ENCODE measurements at places on chromosomes 4 and X.

DNA sequence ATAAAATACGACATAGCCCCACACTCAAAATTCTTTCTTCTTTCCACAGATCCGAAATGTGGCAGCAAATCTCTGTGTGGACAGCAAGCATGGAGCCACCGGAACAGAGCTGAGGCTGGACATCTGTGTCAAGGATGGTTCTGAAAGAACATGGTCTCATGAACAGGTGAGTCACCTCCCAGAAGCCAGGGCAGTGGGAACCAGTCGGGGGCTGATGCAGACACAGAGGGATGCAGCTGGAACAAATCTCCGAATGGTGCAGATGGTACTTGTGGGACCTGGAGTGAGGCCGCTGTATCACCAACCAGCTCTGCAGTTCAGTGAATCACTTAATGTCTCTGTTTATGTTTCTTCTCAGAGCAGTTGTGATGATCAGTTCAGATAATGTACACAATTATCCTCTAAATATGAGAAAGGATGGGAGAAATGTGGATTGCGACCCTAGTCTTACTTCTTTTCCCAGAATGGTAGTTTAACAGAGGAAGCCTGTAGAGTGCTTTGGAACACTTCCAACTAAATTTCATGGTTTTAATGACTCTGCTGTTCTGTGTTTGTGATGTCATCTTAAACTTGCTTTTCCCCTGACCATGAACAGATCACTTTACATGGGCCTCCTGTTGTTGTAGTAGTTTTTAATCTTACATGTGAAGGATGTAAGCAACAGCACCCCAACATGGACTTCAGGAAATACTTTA is 159.3 kb upstream of the GALNT7 start:
- DNase-seq, result no peak

GRCh38 chr4:2408401-2408958 is 10.0 kb downstream of the ZFYVE28 start:
- no peak for DNase-seq

DNA sequence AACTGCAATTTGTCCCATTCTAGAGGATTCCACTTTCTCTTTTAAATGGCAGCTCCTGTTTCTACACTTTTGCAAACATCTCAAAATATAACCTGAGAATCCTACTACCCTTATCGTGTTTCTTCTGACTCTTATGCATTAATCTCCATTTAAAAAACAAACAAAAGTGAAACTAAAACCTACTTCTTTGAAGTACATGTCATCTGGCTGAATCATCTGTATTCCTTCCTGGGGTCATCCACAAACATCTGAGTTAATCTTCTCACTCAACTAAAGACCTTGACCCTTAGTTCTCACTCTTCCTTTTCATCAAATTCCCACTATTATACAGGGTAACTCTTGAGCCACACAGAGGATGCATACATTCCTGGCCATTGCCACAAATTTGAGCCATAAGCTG is 584.8 kb downstream of the PPARGC1A start:
- DNase-seq, result no peak

DNA sequence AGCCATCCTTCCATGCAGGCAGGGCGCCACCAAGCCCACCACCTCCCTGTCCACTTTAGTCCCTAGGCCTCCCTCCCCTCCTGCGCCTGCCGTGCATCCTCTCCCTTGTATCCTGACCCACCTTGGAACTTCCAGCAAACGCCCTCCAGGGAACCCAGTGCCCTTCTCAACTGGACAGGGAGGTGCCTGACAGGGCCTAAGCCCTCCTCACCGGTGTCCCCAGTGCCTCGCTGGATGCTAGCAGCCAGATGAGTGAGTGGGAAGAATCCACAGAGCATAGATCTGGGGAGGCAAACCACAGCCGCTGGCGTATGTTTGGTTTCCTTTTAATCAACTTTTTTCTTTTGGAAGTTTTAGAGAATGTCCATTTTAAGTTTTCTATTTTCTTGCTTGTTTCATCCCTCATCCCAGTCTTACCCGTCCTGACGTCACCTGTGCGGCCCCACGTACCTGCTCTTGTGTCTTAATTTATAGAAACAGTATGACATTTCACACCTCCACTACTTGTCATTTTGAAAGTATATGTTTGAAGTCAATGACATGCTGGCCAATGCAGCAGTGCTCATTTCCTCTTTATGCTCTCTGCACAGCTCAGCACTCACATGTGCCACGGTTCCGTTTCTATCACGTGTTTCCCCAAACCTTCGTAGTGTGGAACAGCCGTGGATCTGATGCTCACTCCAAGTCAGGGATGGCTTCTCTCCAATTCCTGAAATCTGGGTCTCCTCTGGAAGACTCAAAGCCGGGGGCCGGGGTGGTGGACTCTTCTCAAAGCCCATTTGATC is 3.4 kb upstream of the HMX1 start:
- no peak for DNase-seq

DNA sequence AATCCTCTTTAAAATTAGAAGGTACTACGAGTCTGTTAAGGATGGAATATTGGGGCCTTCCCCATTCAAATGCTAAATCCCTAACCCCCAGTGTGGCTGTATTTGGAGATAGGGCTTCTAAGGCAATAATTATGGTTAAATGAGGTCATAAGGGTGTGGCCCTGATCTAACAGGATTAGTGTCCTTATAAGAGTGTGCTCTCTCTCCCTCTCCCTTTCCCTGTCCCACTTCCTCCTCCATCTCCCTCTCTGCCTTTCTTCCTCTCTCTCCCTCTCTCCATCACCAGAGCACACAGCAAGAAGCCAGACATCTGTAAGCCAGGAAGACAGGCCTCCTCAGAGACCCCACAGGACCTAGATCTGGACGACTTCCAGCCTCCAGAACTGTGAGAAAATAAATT is 116.9 kb downstream of the COL25A1 start:
- DNase-seq, result no peak

DNA sequence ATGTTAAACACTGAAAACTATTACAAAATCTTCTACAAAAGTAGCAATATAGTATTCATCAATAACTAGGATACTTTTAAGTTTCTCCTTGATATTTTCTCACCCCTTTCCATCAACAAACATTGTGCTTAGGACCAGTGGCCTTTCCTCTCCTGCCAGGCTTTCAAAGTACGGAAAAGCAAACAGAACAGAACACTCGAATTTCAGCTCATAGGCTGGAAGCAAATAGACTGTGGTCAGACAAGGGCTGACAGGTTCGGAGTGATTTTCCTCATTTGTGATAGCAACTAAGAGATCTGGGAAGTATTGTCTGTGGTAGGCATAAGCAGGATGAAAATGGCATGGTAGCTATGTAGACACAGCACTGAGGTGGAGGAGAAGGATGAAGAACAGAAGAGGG is 68.6 kb upstream of the SORBS2 start:
- DNase-seq, result no peak

DNA sequence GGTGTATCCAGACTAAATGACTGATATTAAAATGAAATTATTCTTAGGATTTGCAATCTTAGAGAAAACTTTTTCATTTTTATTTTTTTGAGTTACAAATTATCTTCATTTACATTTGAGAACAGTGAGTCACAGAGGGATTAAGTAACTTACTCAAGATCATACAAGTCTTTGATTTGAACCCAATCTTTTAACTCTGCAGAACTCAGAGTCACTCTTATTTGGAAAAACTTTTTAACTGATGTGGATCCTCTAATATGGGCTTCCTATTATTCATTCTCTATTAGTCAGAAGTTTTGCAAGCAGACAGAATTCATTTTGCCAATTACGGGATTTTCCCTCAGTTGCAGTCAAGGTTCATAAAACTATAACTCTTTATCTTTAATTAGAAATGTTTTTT is 20.1 kb downstream of the HPRT1 start:
- no peak for DNase-seq

- DNase-seq, result no peak
These were observed 201.9 kb upstream of the AGTR2 start for GRCh38 chrX:115968436-115969252.

DNA sequence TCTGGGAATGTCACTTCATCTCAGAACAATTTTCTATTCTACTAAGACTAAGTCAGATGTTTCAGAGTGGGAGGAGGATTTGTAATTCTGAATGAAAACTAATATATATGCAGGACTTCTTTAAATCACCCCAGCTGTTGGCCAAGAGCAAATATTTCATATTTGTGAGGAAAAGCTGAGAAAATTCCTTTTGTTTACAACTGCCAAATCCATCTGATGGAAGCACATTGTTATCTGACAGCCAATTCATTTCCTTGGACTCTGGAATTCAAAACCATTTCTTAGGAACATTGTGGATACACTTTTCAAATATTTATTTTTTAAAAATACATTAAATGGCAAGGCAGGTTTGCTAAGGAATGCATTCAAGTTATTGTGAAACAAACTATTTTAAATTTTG is 8.0 kb downstream of the SLIT2 start:
- no peak for DNase-seq

- no peak for DNase-seq
These were observed 67.1 kb downstream of the PGRMC2 start for GRCh38 chr4:128220286-128221235.

DNA sequence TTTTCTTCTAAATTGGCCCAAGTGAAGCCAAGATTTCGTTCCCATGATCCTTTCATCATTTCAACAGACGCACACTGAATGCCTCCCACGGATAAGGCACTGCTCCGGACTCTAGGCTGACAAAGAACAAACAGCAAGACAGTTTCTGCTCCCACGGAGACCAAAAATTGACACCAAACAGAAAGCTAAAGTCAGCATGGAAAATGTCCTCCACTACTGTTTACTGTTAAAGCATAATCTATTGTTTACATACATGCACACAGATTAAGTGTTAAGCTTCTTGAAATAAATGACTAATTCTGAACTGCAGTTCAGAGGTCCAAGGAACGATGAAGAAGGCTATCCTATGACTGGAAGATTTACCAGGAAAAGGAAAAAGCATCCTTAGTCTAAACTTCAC is 199.6 kb downstream of the AASDH start:
- DNase-seq, result no peak

- DNase-seq, result no peak
These were observed 73.8 kb downstream of the MTMR1 start for GRCh38 chrX:150767045-150767395.

GRCh38 chr4:47550899-47551548 is 65.9 kb downstream of the ATP10D start:
- DNase-seq, result no peak

DNA sequence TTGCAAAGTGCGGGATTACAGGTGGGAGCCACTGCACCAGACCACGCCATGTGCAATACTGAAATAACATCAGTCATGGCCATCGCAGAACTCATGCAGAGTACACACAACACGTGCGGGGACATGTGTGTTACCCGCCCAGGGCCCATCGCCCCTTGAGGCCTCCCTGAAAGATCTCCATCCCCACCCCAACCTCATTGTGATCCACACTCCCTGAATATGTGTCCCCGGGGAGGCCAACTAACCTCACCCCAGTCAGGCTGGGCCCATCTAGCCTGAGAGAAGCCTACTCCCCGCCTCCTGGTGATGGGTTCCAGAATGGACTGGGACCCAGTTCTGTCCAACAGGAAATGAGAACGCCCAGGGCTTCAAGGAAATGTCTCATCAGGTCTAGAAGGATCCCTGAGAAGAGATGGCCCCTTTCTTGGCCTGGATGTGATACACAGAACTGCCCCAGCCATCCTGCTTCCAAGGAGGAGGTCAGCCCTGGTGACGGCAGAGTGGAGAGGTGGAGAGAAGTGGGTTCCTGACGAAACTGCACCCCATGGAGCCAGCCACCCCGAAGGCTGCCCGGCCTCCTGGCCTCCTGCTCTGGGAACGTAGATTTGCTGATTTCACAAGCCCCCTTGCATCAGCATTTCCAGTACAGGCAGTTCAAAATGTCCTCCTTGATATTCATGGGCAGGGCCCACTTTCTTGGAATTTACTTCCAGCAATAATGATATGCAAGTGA is 22.5 kb upstream of the CLDN24 start:
- DNase-seq, result no peak

GRCh38 chrX:10549280-10549679 is 71.1 kb downstream of the MID1 start:
- DNase-seq, result no peak

GRCh38 chrX:74422576-74423288 is 1.4 kb downstream of the SLC16A2 start:
- no peak for DNase-seq

GRCh38 chr4:146260521-146260920 is 46.2 kb downstream of the REELD1 start:
- DNase-seq, result no peak

DNA sequence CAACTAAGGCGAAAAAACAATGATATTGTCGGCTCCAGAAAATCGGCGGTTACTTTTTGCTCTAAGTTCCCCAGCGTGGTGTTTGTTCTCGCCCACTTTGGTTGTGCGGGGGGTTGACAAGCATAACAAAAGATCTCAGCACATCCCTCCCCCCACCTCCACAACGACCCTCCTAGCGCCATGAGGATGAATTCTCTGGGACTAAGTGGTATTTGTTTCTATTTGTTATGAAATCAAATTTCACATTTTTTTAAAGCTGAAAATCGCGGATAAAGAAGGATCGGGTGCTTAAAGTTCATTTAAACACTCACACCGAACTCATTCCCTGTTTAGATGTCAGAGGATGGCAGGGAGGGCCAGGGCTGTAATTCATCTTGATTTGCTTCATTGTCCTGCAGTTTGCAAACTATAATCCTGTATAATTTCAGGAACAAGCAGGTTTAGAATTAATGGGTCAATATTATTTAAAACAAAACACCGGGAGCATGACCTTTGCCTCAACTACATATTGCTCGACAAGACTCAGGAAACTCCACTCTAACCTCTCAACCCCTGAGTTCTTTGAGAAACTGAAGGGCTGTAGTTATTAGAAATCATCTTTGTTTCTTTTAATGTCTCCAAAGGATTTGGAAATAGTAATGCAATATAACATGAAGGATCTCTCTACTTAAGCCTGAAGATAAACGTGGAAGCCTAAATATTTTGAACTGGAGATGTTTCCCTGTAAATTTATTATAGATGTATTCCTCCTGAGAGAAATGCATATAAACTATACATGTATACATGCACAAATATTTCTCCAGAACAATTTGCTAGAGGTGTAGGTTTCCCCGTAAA is 6.4 kb downstream of the PITX2 start:
- no peak for DNase-seq

DNA sequence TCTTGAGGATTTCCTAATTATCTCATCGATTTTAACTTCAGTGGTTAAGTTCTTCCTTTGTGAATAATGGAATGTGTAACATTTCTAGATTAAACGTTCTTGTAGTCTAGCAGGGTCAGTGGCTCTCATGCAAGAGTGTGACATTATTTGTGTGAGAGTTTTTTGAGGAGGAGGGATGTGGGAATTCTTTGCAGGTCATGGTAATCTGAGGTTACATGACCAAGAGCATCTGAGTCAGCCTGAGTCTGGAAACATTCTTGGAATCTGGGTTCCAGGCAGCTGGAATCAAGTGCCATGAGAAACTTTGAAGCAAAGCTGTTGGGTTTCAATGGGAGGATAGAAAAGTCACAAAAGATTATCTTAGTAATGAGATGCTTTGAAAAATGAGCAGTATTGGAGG is 49.5 kb downstream of the GK start:
- peak; percentile 54 for DNase-seq

Measured in BJ (cell line).